ENCODE measurements at places on chromosomes 1 and 21.

GRCh38 chr21:43267391-43268085, 98.7 kb downstream of the CRYAA start:
- no peak for DNase-seq

DNA sequence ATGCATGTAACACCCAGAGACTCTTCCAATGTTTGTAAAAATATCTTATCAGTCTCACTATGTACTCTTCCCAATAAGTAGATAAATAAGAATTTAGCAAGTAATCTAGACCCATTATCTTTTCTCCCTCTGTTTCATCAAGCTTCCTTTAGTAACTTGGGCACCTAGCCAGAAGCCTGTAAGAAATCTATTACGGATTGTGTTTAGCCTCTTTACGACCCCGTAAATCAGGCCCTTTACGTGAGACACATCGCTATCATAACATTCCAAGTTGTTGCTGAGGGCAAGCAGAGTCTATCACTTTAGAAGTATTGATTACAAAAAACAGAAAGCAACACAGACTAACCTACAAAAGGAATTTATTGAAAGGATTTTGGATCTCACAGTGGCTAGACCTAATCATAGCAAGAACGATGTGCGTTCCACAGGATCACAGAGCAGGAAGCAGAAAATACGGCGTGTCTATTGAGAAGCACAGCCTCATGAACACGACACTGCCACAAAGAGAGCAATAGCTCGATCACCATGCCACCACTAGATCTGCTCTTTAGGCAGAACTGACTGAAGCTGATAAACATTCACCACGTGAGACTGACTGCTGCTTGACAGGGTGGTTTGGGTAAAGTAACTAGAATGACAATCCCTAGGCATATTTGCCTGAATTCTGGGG, 922.1 kb downstream of the AMY1C start:
- no peak for DNase-seq

DNA sequence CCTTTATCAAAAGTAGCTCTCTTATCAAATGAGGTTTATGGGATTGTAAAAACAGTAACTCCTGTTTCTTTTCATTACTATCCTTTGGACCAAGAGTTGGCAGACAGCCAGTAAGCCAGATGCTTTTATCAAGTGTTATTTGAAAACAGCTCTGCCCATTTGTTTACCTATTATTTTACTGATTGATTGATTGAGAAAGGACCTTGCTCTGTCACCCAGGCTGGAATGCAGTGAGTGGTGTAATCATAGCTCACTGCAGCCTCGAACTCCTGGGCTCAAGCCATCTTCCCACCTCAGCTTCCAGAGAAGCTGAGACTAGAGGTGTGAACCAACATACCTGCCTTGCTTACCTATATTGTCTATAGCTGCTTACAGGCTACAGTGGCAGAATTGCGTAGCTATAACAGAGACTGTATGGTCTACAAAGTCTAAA, 3.6 kb downstream of the PRKAB2 start:
- no peak for DNase-seq

DNA sequence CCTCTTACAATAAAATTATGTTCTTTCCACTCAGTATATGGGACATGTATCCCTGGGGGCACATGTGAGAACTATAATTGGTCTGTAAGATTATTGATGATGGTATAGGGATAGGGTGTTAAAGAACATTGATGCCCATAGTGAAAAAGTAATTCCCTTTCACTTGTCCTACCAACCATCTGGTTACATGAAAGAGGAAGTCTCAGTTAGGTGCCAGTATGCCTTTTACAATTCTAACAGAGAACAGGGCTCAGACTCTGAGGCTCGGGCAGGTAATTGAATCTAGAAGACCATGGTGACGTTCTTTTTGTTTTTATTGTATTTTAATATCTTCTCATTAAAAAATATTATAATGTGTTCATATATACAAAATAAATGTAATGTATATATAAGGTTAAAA, 113.6 kb downstream of the FGGY start:
- DNase-seq, result no peak

DNA sequence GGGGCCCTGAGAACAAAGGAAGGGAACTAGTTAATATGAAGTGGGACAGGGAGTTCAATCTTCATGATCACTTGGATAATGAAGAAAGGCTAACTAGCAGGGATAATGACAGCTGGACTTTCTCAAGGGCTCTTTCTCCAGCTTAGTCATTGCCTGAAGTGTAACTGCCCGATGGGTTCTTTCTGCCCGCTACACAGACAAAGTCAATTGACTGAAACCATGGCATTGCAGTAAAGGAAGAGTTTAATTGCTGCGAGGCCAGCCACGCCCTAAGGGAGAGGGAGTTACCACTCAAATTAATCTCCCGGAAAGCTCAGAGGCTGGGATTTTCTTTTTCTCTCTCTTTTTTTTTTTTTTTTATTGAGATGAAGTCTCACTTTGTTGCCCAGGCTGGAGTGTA, 16.6 kb upstream of the SLC2A5 start:
- DNase-seq, result no peak

GRCh38 chr1:190963321-190963720, 485.7 kb upstream of the BRINP3 start:
- no peak for DNase-seq

Data from nucleus accumbens (tissue), 56 donors.